Activated T-cell treated with anti-CD3 and anti-CD28 coated beads for 1 hour (primary cell): ENCODE measurements at places on chromosomes 7 and 10.

DNA sequence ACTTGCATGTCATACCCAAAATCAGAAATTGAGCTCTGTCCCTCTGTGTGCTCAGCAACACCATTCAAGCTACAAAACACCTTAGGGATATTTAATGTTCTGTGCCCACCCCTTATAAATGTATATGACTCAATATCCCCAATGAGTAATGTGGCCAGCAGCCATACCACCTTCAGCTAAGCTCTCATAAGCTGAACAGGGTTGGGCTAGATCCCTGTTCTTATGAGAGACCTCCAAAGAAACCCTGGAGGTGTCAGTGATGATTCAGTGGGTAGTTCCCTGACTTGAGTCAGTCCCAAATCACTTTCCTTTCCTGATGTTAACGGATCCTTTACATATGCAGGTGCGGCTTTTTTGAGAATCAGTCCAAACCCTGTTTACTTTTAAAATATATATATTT, 253.8 kb downstream of the CREB5 start:
- DNase-seq: no peak

DNA sequence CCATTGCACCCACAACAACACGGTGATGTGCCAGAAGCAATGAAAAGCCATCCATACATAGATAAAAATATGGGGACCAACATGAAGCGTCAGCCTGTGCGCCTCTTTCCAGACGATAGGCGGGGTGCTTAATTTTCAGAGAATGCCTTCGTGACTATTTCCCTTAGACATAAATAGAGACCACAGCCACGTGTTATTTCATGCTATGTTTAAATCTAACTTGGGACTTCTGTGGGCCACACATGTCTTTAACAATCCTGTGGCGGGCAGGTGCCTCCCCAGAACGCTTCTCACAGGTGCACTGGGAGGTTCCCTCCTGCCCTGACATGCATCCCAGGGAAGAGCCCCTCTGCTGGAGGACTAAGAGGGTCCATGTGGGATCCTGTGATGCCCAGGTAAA, 259.7 kb downstream of the ADARB2 start:
- DNase-seq: no peak

DNA sequence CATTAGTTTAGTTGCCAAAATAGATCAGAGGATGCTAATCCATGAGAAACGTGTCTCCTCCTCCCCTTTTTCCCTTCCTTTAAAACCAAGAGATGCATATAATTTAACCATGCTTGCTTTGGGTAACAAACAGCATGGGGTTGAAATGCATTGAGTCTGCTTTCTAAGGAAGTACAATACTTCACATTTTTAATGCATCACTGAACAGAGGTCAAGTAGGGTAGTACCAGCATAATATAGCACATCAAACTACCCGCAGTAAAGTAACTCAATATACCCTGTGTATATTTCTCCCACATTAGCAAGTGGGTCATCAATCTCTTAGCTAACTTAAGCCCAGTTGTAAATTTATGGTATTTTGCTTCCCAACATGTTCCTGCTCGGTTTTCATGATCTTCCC, 239.3 kb upstream of the SEMA3C start:
- no peak for DNase-seq

GRCh38 chr7:50298811-50299562, 5.5 kb upstream of the IKZF1 start:
- no peak for DNase-seq

DNA sequence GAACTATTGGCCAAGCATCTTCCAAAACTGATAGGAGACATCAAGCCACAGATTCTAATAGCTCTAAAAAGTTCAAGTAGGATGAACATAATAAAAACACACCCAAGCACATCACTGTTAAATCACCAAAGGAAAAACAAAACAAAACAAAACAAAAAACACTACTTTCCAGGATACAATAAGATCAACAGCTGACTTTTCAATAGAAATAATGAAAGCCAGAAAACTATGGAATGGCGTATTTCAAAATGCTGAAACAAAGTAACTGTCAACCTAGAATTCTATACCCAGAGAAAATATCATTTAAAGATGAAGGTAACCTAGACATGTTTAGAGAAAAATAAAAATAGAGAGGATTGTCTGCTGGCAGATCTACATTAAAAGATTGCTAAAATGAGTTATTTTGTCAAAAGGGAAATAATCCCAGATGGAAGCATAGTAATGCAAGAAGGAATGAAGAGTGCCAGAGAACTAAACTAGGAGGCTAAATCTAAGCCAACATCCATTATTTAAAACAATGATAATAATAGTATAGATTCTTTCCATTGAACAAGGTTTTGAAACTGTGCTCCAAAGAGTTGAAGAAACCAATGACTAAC, 13.9 kb downstream of the TUBAL3 start:
- no peak for DNase-seq

GRCh38 chr10:79322616-79323543, 24.4 kb upstream of the PPIF start:
- peak; percentile 61 for DNase-seq

DNA sequence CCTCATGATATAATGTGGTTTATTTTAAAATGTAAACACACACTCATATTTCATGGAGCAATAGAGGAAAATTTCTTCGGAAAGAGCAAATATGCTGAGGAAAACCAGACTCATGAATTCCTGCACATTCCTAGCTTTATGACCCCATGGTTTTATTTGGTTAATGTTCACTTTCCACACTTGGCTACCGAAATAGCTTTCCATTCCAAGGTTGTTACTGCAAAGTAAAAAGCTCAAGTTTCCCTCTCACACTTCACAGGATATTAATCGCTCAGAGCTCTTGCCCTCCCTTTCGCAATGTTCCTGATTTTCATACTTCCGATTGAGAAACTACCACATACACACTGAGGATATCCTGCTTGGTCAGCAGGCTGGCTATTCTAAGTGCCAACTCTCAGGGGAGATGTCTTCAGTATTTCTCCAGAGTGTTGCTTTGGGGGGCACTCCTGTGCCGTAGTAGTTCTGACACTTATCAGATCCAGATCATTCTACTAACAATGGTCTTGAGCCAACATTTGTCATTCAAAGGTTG, 77.5 kb upstream of the STEAP1B start:
- DNase-seq: no peak

- no peak for DNase-seq
Measured at GRCh38 chr10:69628891-69629290, 1.2 kb upstream of the FAM241B start.
